ENCODE measurements at places on chromosomes 7 and 10.

GRCh38 chr10:128500642-128501041, 374.4 kb upstream of the MKI67 start:
- DNase-seq, result no peak

- DNase-seq, result peak; percentile 18
Observed at GRCh38 chr7:11517853-11518252, 314.1 kb downstream of the THSD7A start.

DNA sequence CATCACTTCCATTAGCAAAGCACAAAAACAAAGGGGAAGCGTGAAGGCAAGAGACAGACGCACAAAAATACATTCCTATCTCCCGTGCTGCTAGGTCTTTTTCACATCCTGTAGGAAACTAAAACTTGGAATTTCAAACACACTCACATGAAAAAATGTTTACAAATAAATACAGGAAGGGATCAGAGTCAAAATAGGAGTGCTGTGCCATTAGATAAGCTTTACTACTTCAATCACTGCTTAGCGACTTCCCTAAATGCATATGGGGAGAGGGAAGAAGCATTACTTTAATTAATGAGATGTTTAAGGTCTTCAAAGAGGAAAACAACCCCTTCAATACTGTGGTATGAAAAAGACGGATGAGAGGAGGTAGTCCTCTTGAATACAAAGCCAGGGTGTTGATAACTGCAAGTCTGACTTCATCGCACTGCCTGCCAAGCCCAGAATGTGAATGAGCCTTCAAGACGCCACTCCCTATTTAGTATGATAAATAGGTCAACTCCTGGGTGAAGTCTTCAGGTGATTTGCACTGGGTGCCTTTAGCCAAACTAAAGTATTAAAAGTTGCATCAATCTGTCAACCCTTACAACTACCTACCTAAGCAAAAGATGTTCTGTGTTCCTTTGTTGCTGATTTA, 13.9 kb downstream of the PARD3 start:
- DNase-seq, result no peak

- DNase-seq, result no peak
Observed at GRCh38 chr7:140722254-140722653, 25.7 kb downstream of the NDUFB2 start.

DNA sequence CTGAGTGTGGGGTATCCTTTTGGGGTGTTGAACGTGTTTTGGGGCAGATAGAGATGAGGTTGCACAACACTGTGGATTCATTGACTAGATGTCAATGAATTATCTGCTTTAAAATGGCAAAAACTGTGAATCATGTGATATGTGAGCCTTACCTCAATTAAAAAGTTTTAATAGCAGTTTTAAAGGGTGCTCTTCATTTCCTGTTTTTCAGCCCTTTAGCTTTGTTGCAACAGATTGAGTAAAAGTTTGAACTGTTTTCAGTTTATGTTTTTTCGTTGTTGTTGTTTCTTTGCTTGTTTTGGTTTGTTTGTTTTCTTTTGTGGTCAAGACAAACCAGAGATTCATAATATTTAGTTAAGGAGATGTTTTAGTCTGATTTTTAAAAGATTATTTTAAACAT, 9.4 kb downstream of the TAS2R41 start:
- DNase-seq, result no peak

DNA sequence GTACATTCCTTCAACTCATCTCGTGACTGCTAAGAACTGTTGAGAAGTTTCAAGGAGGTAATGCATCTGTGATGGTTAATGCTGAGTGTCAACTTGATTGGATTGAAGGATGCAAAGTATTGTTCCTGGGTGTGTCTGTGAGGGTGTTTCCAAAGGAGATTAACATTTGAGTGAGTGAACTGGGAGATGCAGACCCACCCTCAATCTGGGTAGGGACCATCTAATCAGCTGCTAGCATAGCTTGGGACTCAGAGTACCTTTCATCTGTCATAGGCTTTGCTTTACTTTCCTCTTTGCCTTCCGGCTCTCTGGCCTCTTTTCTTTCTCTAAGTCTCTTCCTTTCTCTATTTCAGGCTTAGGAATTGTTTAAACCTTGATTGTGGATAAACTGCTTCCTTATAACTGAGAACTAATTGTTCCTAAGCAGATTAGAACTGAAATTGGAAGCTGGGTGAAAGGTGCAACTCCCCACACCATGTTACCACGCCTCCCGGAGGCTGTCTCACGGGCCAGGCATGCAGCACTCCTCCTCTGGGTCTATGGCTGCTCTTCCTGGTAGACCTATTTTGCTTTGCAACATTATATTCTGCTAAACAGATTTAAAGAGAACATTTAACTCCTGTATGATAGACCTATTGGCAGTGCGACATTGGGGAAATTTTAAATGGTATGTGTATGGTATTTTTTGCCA, 298.2 kb downstream of the CCSER2 start:
- DNase-seq, result no peak

- DNase-seq, result no peak
Observed at GRCh38 chr7:26457696-26458327, 166.2 kb downstream of the SNX10 start.

GRCh38 chr7:132940084-132940483, 141.8 kb downstream of the CHCHD3 start:
- DNase-seq, result no peak

GRCh38 chr7:130433301-130433700, 7.5 kb downstream of the CEP41 start:
- no peak for DNase-seq

DNA sequence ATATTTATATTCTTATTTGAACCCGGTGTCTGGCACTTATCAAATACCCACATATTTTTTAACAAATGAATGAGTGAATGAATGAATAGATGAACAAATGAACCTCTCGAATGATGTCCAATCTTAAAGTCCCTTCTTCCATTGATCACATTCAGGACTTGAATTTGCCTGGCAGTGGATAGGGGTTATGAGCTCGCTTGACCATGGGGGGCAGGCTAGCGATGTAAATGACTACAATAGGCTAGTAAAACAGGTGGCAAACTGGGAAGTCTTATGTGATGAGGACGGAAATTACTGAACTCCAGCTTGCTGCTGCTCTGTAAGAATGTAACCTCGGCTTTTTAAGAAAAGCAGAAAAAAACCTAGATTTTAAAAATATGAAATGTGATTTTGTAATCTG, 247.7 kb upstream of the DKK1 start:
- peak; percentile 2 for DNase-seq

- DNase-seq, result no peak
Observed at GRCh38 chr7:94400022-94400421, 5.3 kb downstream of the COL1A2 start.

GRCh38 chr7:12945901-12946300, 258.5 kb downstream of the ARL4A start:
- DNase-seq, result no peak

DNA sequence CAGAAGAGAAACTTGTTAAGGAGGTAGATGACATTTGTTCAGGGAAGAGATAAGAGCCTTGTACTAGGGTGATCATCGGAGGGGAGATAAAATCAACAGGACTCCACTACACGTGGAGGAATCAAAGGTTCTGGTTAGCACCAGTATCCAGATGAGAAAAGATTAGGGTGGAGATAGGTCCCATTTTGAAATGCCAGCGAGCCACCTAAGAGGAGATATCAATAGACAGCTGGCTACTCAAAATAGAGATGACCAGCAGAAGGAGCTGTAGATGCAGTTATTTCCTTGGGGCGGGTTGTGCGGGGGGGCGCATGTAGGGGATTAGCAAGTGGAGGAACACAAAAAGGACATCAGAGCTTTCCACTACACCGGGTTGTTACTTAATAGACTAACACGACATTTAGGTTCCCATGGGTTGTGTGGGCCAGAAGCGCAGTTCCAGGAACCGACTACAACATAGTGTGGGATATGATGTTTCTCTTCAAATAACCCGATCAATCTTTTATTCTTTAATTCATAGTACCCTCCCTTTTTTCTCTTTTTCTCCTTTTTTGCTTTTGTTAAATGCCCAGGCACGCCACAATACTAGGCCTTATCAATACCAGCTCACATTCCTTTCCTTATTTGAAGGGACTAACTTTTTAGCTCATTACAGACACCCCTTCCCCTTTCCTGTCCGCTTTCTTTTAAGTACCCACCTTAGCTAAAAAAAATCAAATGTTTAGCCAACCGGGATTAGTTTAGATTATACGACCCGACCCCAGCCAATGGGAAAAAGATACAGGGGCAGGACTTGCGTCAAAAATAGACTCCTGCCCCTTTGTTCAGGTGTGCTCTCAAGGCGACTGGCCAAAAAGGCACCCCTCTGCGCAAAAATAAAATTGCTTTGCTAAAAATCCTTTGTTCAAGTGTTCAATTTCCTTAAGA, 2.0 kb upstream of the KIF11 start:
- no peak for DNase-seq
